ENCODE measurements at places on chromosomes 16 and 17.

- no peak for DNase-seq
These were observed 282.2 kb downstream of the MAF start for GRCh38 chr16:79318143-79318899.

- no peak for DNase-seq
These were observed 15.5 kb downstream of the TBC1D24 start for GRCh38 chr16:2490190-2491105.

DNA sequence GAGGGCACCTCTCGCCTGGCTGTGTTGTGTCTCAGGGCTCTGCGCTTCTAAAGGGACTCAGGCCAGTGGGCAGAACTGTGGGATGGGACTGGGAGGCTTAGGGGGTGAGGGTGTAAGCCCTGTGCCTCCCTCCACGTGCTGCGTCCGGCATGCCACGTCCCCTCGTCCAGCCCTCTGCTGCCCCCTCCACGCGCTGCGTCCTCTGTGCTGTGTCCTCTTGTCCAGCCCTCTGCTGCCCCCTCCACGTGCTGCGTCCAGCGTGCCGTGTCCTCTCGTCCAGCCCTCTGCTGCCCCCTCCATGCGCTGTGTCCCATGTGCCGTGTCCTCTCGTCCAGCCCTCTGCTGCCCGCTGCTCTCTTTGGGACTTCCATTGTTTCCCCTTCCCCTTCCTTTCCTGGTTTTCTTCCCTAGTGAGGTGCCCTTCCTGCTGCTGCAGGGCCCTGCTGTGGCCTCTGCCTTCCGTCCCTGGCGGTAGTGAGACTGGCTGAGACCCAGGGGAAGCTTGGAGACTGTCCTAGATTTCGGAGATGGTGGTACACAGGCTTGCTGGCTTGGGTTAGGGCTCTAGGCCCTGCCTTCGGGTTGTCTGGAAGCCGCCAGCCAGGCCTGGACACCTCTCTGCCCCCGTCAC lies 6.4 kb upstream of the ZNF750 start:
- DNase-seq = no peak

GRCh38 chr17:80427366-80428282 lies 12.7 kb downstream of the ENDOV start:
- DNase-seq = no peak

DNA sequence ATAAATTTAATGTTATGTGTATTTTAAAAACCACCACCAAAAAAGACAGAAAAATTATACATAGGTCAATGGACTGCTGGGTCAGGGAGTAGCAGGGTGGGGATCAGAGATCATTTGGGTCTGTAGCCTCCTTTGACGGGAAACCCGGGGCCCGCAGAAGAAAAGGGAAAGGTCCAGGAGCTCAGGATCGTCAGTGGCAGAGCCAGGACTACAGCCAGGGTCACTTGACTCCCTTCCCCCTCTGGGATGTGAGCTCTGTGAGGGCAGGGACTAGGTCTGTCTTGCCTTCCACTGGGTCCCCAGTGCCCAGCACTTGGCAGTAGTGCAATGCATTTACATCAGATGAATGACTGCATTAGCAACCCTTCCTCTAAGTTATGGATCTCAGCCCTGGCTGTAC lies 62.1 kb downstream of the TOM1L2 start:
- no peak for DNase-seq

GRCh38 chr17:50210240-50211225 lies 9.1 kb upstream of the COL1A1 start:
- DNase-seq = peak; percentile 13

GRCh38 chr17:75654176-75654575 lies 12.8 kb downstream of the RECQL5 start:
- DNase-seq = no peak

DNA sequence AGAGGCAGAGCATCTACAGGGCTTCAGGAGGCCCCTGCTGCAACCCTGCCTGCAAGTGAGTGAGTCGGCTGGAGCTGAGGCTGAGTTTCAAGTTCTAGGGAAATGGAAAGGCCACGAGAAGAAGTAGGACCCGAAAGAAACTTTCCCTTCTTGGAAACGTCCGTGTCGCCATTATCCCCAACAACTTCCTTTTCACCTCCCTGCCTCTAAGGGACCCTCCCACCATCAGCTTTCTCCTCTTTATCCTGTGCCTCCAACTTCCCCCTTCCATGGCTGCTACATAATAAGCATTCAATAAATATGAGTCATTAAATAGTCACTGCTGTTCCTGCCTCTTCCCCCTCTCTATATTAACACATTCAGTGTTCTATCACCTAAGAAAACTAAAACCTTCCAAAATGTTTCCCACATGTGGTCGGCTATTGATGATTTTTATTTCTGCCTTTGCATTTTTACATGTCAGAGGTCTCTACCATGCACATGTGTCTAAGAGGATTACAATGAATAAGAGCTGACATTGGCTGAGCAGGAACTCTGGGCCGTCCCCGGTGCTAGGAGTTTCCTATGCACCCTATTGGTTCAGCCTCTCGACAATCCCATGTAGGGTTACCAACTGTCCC lies 115.9 kb upstream of the TNRC6C start:
- peak; percentile 60 for DNase-seq

Measured in activated T-cell treated with anti-CD3 and anti-CD28 coated beads, Interleukin-2, amount 50 U/mL, for 48 hours (primary cell).